ENCODE measurements at places on chromosomes 13 and 19. TPM values are rescaled to one million over a fixed set of nuclear protein-coding genes. Genes with fewer than 3 reads are reported as not detected.

PRSS57 gene
- not detected for total RNA-seq

GPR108 gene
- total RNA-seq, result 53.4 TPM

CLDN10 gene
- total RNA-seq, result not detected

MARCHF2 gene
- 151 TPM for total RNA-seq

SIGLEC14 gene
- total RNA-seq, result 1.9 TPM

JSRP1 gene
- not detected for total RNA-seq

GDF15 gene
- total RNA-seq, result 4.2 TPM

ZNF486 gene
- 2.7 TPM for total RNA-seq

GRCh38 chr13:96824140-96824539, 170.1 kb downstream of the OXGR1 start:
- H3K27ac ChIP-seq, result no peak overlapping the region
- no peaks in the 10 kb centered on the region for H3K4me1 ChIP-seq
- no peak for DNase-seq

DNA sequence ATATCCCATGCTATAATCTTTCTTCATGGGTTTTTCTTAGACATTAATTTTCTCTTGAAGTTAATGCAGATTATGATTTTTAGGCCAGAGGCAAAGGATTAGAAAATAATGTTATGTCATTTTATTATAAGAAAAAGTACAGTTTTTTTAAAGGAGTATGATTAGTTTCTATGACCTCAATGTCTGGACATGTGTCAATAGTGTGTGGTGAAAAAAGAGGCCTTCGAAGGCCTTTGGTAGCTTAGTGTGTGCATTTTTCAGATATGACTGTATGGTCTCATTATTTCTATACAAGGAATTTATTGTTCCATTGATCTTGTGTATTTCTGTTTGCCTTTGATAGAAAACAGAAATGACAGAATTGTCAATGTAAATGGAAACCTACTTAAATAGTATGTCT, 195.6 kb downstream of the GPC5 start:
- H3K36me3 ChIP-seq, result no peaks in the 10 kb centered on the region
- no peak for DNase-seq
- H3K4me1 ChIP-seq, result no peaks in the 10 kb centered on the region
- no peak overlapping the region for H3K27ac ChIP-seq
- H3K4me3 ChIP-seq, result no peak overlapping the region

GRCh38 chr19:9883231-9883758, 48.2 kb downstream of the PIN1 start:
- H3K4me1 ChIP-seq, result no peaks in the 10 kb centered on the region
- H3K27ac ChIP-seq, result no peak overlapping the region
- no peak overlapping the region for H3K4me3 ChIP-seq
- no peaks in the 10 kb centered on the region for H3K27me3 ChIP-seq
- no peak for DNase-seq
- no peaks in the 10 kb centered on the region for H3K36me3 ChIP-seq

DNA sequence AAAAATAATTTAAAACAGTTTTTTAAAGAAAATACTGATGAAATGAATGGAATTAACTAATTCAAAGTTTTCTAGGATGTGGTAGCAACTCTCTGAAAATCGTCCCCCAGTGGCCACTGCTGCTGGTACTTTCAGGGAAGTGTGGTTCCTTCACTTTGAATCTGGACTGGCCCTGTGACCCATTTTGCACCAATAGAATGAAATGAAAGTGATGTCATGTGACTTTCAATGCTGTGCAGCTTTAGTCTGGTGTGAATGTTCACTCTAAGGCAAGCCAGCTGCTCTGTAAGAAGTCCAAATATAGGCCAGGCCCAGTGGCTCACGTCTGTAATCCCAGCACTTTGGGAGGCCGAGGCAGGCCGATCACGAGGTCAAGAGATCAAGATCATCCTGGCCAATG, 26.4 kb upstream of the HNRNPA1L2 start:
- no peaks in the 10 kb centered on the region for H3K4me1 ChIP-seq
- H3K27ac ChIP-seq, result no peak overlapping the region
- DNase-seq, result no peak
- H3K4me3 ChIP-seq, result no peak overlapping the region

GRCh38 chr13:66128692-66129269, 1101.4 kb downstream of the PCDH9 start:
- no peak for DNase-seq
- no peaks in the 10 kb centered on the region for H3K27me3 ChIP-seq
- no peaks in the 10 kb centered on the region for H3K4me1 ChIP-seq
- no peak overlapping the region for H3K27ac ChIP-seq

DNA sequence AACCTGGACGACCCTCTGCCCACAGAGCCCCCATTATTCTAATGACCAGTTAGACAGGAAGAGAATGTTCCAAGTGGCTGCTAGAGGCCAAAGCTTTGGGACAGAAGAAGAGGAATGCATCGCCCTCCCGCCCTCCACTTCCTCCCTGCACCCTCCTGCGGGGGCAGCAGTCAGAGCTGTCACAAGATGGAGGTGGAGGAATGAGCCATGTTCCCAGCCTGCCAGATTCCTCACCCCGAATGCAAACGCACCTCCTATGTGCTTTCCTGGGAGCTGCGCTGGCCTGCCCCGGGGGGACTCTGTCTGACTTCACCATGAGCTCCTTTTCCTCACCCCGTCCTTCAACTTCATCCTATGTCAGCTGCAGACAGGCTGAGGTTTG, 1.7 kb downstream of the YJEFN3 start:
- no peak for DNase-seq
- H3K27ac ChIP-seq, result no peak overlapping the region
- H3K4me3 ChIP-seq, result no peak overlapping the region
- peaks cover 41% of the 10 kb centered on the region for H3K36me3 ChIP-seq

DNA sequence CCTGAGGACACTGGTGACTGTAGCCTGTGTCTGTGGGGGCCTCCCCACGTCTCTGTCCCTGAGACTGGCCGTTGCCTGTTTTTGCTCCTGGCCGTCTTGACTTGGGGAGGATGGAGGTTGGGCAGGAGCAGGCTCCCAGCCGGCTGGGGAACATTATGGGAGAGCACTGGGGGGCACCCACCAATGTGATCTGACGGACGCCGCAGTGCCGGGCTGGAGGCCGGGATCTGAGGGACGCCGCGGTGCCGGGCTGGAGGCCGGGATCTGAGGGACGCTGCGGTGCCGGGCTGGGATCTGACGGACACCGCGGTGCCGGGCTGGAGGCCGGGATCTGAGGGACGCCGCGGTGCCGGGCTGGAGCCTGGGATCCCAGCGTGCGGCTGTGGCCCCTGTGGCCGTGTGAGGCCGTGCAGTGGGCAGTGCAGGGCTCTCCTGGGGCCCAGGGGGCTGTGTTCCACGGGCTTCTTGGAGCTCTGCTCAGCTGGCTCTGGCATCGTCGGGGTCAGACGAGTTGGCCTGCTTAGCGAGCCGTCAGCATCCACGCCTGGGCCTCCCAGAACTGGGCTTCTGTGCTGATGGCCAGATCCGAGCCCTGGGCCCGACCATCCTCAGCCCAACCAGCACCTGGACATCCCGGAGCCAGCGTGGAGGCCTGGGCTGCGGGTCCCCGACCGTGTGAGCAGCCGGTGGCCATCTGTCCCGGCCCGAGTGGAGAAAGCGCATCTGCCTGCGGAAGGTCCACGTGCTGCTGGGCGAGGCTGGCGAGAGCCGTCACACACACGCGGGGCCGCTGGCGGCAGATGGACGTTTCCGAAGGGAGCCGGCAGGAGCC, 45.8 kb downstream of the GAS6 start:
- no peak overlapping the region for H3K4me3 ChIP-seq
- no peak for DNase-seq
- H3K27ac ChIP-seq, result no peak overlapping the region
- H3K27me3 ChIP-seq, result no peaks in the 10 kb centered on the region
- no peaks in the 10 kb centered on the region for H3K36me3 ChIP-seq

GRCh38 chr19:56681702-56682101, 10.1 kb upstream of the ZNF835 start:
- no peaks in the 10 kb centered on the region for H3K4me1 ChIP-seq
- H3K27ac ChIP-seq, result no peak overlapping the region
- H3K36me3 ChIP-seq, result peaks cover 10% of the 10 kb centered on the region
- no peak overlapping the region for H3K4me3 ChIP-seq

DNA sequence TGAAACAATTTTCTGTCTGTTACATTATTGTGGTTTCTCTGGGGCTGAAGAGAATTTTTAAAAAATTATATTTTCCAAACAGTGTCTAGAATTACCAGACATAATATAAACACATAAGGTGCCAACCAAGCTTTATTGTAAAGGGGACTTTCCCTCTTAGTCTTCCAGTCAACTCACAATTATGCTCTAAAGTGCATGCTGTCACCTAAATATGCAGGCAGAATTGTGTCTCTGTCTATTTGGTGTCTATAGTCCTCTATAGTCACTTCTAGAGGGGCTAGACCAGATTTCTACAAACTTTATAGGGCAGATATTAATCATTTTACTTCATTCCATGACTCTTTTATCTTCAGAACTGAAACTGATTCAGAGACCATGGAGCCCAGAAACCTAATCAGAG, 12.8 kb downstream of the ZNF254 start:
- DNase-seq, result no peak
- no peak overlapping the region for H3K4me3 ChIP-seq
- H3K27ac ChIP-seq, result no peak overlapping the region
- no peaks in the 10 kb centered on the region for H3K27me3 ChIP-seq

DNA sequence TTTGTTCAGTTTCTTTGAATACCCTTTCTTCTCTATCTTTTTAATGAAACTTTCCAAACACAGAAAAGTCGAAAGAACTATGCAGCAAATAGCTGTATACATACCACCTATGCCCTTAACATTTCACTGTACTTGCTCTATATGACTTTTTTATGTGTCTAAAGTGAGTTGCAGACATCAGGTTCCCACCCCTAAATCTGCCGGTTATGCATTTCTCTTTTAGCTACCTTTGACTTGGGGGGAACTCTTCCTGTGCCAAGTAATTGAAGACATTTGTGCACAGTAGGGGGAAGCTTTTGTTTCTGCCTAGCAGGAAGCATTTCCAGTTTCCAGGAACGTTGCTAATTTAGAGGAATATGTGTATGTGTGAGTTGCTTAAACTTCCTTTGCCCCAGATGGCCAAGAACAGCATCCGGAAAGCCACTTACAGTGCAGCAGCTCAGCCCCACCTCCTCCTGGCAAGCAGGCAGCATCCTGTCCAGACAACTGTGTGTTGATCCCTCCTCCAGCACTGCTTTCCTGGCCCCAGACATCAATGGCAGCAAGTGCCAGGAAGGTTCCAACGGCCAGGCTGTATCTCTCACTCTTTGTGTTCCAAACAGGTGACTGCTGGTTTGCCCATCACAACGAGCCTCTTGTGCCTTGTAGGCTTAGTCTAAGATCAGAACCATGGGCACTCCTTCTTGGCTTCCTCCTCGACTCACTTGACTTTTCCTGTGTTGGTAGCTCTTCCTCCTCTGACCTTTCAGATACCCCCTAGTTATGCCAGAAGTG, 14.7 kb upstream of the GRAMD1A start:
- no peak overlapping the region for H3K27ac ChIP-seq
- no peak overlapping the region for H3K4me3 ChIP-seq
- H3K4me1 ChIP-seq, result no peaks in the 10 kb centered on the region
- H3K27me3 ChIP-seq, result no peaks in the 10 kb centered on the region

DNA sequence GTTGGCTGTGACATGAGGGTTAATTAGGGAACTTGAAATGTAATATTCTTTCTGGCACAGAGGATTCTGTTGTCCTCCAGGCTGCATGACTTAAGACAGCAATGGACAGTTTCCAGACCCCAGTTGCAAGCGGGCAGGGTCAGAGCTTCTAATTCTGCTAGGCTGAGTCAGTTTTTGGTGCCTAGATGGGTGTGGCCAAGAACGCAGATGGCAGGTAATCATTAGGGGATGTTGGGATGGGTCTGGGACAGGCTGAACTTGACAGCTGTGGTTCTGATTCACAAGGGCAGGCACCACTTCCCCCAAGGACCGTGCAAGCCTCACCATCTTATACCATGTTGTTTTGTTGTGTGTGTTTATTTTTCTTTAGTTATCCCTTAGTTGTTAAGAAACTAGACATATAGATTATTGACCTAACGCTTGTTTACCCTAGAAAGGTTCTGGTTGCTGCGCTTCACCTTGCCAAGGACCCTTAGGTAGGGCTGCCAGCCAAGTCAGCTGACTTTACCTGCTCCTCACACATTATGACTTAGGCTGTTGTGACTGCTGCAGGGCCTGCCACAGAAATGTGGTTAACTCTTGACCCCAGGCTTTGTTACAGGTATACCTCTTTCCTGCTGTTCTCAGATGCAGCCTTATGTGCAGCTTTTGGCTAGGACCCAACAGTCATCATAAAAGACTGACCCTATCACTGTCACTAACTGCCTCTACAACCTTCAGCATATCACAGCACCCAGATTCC, 117.7 kb upstream of the KLF12 start:
- no peaks in the 10 kb centered on the region for H3K36me3 ChIP-seq
- no peaks in the 10 kb centered on the region for H3K27me3 ChIP-seq
- no peak for DNase-seq
- H3K27ac ChIP-seq, result no peak overlapping the region

DNA sequence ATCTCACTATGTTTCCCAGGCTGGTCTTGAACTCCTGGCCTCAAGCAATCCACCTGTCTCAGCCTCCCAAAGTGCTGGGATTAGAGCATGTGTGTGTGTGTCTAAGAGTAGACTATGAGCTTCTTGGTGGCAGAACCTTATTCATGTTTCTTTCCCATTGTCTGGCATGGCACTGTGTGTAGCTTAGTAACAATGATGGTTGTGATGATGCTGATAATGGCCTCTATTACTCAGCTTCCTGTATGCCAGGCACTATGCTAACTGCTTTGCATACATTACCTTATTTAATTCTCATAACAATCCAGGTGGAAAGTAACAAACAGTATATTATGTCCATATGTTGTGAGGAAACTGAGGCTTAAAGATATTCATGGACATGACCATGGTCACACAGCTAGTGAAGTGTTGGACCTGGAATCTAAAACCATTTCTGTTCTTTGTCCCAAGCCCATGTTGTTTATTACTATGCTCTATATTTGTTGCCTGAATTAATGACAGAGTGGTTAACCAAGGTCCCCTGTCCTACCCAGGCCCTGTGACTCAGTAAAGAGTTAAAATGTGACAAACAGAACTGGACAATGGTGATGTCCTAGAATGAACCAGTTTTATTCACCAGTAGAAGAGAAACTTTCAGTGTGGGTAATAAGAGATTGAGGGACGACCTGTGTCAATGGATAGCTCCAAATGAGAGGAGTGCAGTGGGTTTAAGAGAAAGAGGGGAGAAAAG, 109.6 kb downstream of the KLF5 start:
- H3K4me3 ChIP-seq, result no peak overlapping the region
- H3K4me1 ChIP-seq, result peaks cover 6% of the 10 kb centered on the region
- H3K27me3 ChIP-seq, result no peaks in the 10 kb centered on the region
- H3K27ac ChIP-seq, result no peak overlapping the region

- no peak for DNase-seq
- H3K4me3 ChIP-seq, result peak overlapping the region; percentile 37
- peak overlapping the region; percentile 54 for H3K27ac ChIP-seq
- no peaks in the 10 kb centered on the region for H3K36me3 ChIP-seq
These were observed 1.1 kb upstream of the LSR start for GRCh38 chr19:35247526-35248309.

DNA sequence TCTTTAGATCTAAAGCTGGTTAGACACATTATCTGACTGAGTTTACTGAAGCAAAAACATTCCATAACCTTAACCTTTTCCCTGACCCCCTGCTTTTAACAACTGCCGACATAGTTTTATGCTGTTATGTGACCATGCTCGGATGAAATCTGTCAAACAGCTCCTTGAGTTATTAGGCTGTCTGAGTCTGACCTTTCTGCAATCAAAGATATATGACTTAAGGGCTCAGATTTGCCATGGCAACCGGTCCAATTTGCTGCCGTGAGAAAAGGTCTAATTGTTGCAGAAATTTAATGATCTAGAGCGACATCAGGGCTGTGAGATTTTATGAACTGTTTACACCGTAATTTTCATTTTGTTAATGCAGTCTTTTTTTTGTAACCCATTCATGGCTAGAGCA, 61.8 kb downstream of the URI1 start:
- H3K27me3 ChIP-seq, result no peaks in the 10 kb centered on the region
- H3K36me3 ChIP-seq, result peaks cover 31% of the 10 kb centered on the region
- no peak overlapping the region for H3K4me3 ChIP-seq
- no peaks in the 10 kb centered on the region for H3K4me1 ChIP-seq
- DNase-seq, result no peak

All from tibial nerve (tissue), 4 donors.